ENCODE measurements at places on chromosomes 2 and 18.

GRCh38 chr2:118710481-118710880, 137.0 kb downstream of the EN1 start:
- DNase-seq = no peak

- DNase-seq = peak; percentile 64
Observed at GRCh38 chr2:96116424-96116878, at the start of gene ADRA2B. TSS of gene ADRA2B (minus strand) at chr2:96116571. CDS start at chr2:96116149, 422 bp downstream.

- DNase-seq = no peak
Observed at GRCh38 chr2:167510071-167510759, 621.9 kb downstream of the XIRP2 start.

GRCh38 chr2:207256476-207257207, 90.9 kb upstream of the KLF7 start:
- DNase-seq = no peak

DNA sequence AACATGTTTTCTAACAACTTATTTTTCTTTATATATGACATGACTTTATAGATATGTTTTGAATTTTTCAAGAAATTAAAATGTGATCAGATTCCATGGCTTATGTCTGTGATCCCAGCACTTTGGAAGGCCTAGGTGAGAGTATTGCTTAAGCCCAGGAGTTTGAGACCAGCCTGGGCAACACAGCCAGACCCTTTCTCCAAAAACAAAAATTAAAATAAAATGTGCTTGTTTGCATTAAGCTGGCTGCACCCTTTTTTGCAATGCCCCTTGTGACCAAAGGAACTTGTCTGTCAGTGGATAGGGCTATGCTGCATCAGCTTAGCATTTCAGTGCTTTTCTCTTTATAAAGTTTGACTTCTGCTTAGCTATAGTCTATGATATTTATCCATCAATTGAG, 2.3 kb upstream of the INO80D start:
- no peak for DNase-seq

DNA sequence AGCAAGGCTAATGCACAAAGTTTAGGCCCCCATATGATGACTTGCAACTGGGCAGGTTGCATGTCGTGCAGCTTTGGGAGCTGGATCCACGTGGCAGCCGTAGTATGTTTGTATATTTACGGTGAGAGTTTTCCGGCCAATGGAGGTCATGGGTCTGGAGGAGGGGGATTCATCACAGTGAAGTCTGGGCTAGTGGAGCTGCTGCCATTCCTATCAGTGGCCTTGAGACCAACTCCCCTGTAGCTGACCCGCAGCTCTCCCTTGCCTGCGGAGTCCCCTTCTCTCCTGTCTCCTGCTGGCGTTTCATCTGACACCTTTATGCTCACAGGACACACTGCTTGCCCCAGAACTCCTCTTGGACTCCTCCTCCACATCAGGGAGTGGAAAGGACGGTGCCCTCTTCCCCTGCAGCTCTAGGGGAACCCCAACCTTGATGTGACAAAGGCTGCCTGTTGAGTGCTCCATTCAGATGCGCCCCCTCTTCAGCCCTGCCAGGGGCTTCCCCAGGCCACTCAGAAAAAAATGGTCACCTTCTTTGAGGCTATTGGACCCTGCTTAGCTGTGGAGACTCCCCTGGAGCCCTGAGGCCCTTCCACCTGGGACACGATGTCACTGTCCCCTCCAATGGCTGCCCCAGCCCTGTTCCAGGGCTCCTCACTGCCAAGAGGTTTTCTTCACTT, 121.7 kb downstream of the PXDN start:
- DNase-seq = no peak

- no peak for DNase-seq
Observed at GRCh38 chr2:239321596-239322415, 79.0 kb downstream of the HDAC4 start.

DNA sequence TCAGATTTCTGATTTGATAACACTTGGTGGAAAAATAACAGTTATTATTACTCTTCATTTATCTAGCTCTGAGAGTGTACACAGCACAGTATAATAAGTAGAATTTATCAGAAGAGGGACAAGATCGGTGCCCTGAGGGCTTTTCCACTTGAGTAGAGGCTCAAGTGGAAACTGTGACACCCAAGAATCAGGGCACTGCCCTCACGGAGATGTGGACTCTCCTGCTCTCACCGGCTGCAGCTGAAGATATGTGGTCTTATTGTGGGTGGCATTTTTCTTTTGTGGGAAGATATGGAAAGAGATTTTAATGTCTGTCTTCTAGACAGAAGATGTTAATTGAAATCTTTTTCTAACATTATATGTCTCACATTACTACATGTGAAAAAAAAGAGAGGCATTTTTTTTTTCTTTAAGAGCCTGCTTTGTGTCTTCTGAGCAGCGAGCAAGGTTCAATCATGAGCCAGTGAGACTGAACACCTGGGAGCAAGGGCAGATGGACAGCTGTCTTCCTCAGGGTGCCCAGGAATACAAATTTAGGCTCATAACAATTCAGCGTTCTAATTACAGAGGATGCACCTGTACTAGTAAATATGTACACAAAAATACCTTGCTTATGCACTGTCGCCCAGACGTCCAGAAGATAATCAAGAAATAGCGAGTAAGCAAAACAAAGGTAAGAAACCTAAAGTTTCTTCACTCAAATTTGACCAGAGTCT, 1098.2 kb upstream of the FANCL start:
- DNase-seq = peak; percentile 65

DNA sequence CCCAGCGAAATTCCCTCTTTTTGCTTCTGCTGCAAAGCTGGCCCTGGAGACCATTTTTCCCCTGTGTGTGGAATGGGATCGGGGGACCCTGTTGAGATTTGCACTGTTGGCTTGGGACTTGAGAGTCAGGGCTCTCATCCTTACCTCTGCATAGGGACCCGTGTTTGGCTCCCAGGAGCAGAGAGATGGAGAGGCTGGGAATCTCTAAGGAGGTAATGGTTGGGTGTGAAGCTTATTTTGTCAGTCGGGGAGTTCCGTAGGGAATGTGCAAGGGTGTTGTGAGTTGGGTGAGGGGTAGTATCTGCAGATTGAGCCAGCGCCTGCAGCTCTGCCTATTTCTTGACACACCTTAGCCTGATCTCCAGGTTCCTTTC, 4.5 kb downstream of the GATA6 start:
- no peak for DNase-seq

- no peak for DNase-seq
Observed at GRCh38 chr2:195561116-195561921, 95.7 kb upstream of the SLC39A10 start.

GRCh38 chr2:156505696-156506095, 69.5 kb downstream of the GPD2 start:
- DNase-seq = no peak

GRCh38 chr2:156472686-156473085, 36.5 kb downstream of the GPD2 start:
- no peak for DNase-seq

DNA sequence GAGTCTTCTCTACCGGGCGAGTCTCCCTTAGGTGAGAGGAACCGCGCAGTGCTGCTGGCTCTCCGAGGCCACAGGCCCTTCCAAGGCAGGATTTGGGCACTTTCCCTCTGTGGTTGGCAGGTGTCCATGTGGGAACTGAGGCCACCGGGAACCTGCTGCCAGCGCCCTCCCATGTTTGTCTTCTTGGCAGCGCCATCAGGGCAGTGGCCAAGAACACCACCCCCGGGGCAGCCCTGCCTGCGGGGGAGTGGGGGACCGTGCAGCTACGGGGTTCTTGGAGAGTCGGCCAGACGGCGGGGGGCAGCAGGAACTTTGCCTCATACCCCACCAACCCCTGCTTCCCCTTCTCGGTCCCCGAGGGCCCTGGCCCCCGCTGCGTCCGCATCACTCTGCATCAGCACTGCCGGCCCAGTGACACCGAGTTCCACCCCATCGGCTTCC, 10.0 kb downstream of the CAPN10 start:
- DNase-seq = no peak

DNA sequence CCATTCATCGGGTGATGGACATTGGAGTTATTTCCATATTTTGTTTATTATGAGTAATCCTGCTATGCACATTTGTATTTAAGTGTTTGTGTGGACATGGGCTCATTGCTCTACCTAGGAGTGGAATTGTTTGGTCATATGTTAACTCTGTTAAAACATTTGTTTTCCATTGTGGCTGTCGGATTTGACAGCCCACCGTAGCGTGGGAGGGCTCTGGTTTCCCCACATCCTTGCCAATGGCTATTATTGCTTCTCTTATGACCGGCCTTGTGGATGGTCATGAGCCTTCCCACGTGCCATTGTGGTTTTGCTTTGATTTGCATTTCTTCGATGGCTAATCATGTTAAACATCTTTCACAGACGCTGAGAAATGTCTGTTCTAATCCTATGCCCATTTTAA, 92.0 kb downstream of the ZNF236 start:
- DNase-seq = no peak

- DNase-seq = no peak
Observed at GRCh38 chr2:79320871-79321270, 161.3 kb upstream of the REG3A start.

GRCh38 chr2:238486123-238486848, 59.6 kb downstream of the ASB1 start:
- no peak for DNase-seq

- no peak for DNase-seq
Observed at GRCh38 chr2:220185766-220186305, 558.4 kb downstream of the SLC4A3 start.

- DNase-seq = no peak
Observed at GRCh38 chr2:37708146-37708545, 36.7 kb upstream of the CDC42EP3 start.

DNA sequence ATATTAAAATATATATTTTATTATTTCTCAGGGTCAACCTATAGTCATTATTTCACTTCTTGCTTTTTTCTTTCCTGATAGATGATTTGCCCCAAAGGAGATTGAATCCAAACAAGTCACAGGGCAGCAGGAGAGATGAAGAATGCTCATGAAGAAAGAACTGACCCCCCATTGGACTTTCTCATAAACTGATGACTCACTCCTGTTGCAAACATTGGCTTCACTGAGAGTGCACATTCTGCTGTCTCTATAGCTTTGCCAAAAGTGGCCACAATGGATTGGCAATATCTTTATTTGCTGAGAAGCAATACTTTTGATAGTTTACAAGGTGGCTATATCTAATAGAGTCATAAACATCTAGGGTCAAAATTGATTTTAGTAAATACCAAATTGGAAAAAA, 55.9 kb upstream of the ZNF385B start:
- DNase-seq = no peak

GRCh38 chr2:74005786-74006185, 21.1 kb downstream of the TET3 start:
- peak; percentile 41 for DNase-seq

- DNase-seq = peak; percentile 70
Observed at GRCh38 chr18:54983041-54983686, 23.9 kb upstream of the CCDC68 start.

GRCh38 chr2:190984595-190984994, 29.4 kb downstream of the STAT1 start:
- no peak for DNase-seq

- no peak for DNase-seq
Observed at GRCh38 chr2:238308177-238308576, 12.1 kb upstream of the TRAF3IP1 start.

DNA sequence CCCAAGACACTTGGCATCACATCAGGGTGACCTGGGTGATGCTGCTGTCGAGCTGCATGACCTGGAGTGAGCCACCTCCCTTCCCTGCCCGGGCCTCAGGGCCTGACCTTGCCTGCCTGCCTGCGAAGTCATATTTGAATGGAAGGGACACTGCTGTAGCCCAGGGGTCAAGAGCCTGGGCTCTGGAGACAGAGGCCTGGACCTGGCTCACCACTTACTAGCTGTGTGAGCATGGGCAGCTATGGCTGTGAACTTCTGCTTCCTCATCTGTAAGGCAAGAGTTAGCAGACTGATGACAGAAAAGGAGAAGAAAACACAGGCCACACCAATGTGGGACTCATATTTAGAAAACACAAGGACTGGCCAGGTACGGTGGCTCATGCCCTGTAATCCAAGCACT, 118.7 kb downstream of the ZFP36L2 start:
- DNase-seq = no peak

DNA sequence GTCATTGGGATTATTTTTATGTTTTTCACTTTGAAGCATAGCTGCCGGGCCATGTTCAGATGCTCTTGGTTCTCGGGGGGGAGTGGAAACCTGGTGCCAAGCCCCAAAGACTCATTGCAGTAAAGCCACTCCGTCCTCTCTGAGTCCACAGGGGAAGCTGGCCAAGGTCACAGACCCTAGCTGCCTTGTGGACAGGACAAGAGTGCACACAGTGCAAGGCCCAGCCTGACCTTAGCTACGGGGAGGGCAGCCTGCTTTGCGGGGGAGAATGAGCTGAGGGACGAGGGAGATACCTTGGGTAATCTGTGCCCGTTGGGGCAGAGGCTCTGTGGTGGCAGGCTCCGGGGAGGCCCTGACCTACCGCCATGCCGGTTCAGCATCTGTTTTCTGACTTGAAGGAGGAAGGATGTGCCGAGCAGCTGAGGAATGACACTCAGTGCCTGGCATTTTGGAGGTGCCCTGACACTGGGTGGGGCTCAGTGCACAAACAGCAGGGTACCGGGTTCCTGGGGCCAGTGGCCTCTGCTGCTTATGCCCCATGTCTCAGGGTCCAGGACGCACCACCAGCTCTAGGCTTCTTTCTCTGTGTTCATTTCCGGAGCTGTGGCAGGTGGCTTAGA, 87.2 kb downstream of the STPG4 start:
- no peak for DNase-seq

DNA sequence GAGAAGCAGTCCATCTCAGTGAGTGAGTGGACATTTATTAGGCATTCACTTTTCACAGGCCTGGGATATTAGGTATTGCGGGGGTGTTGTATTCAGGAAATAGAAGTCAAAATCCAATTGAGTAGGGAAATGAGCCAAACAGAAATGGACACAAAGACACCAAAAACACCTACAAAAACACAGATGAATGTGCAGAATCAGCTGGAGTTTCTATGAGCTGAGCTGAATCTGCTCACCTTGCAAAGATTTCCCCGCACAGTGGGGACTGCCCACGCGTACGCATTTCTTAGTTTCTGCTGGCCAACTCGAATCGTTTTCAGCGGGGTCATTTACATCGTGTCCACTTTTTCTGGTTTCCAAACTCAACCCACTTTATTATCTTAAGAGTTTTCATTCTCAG, 160.0 kb downstream of the BCL2 start:
- no peak for DNase-seq

DNA sequence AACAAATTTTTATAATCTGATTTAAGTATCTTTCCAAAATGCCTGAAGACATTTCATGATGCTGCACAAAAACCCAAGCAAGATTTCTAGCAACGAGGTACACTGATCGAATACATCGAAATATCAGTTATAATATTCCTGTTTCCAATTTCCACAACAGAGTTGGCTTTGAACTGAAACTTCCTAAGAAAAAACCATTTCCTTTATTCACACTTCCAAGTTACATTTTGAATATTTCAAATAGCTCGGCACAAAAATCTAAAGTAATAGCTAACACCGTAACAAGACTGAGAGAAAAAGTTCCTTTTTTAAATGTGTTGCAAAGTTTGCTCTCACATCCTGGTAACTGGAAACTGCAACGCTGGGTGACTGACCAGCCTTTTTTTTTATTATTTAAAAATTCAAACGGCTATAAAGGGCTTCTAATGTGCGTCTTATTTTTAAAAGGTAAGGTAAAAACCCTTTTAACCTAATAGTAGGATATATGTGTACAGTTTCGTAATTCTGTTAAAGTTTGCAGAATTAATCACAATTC, 1.7 kb downstream of the HNRNPLL start:
- no peak for DNase-seq
